ENCODE measurements at places on chromosomes 1 and 21. TPM values are rescaled to one million over a fixed set of nuclear protein-coding genes. Genes with fewer than 3 reads are reported as not detected.

Gene DOCK7
- 24.2 TPM for polyA plus RNA-seq

Gene PDE9A
- 0.20 TPM for polyA plus RNA-seq

Gene ILDR2
- polyA plus RNA-seq, result 0.46 TPM

Gene KIRREL1
- polyA plus RNA-seq, result not detected

Gene G0S2
- 0.48 TPM for polyA plus RNA-seq

Gene FCGR2B
- 105 TPM for polyA plus RNA-seq

Gene SYNC
- polyA plus RNA-seq, result not detected

Gene XCL1
- 0.65 TPM for polyA plus RNA-seq

Gene PIK3R3
- polyA plus RNA-seq, result 22.5 TPM

Gene PCP4
- not detected for polyA plus RNA-seq

Gene KLHDC8A
- not detected for polyA plus RNA-seq

Gene MRPL39
- polyA plus RNA-seq, result 221 TPM

Measured in GM12878 (cell line).